ENCODE measurements at places on chromosomes 11 and 22. TPM values are rescaled to one million over a fixed set of nuclear protein-coding genes. Genes with fewer than 3 reads are reported as not detected.

Gene VEGFB
- 6.7 TPM for polyA plus RNA-seq

- no peak for DNase-seq
These were observed 25.5 kb upstream of the RFPL3 start for GRCh38 chr22:32331918-32332725.

DNA sequence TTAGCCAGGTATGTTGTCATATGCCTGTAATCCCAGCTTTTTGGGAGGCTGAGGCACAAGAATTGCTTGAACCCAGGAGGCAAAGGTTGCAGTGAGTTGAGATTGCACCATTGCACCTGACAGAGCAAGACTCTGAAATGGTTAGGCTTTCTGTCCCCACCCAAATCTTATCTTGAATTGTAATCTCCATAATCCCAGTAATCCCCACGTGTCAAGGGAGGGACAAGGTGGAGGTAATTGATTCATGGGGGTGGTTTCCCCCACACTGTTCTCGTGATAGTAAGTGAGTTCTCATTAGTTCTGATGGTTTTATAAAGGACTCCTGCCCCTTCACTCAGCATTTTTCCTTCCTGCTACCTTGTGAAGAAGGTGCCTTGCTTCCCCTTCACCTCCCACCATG, 37.6 kb upstream of the GLYAT start:
- DNase-seq: no peak

DNA sequence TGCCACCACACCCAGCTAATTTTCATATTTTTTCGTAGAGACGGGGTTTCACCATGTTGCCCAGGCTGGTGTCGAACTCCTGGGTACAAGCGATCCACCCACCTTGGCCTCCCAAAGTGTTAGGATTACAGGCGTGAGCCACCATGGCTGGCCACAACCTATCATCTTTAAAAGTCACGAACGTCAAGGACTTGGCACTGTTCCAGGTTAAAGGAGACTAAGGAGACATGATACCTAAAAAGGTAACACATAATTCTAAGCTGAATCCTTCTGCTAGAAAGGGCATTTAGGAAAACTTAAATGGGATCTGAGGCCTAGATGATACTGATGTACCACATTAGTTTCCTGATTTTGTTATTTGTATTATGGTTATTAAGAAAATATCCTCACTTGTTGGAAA, 43.3 kb upstream of the SYT9 start:
- DNase-seq: no peak

DNA sequence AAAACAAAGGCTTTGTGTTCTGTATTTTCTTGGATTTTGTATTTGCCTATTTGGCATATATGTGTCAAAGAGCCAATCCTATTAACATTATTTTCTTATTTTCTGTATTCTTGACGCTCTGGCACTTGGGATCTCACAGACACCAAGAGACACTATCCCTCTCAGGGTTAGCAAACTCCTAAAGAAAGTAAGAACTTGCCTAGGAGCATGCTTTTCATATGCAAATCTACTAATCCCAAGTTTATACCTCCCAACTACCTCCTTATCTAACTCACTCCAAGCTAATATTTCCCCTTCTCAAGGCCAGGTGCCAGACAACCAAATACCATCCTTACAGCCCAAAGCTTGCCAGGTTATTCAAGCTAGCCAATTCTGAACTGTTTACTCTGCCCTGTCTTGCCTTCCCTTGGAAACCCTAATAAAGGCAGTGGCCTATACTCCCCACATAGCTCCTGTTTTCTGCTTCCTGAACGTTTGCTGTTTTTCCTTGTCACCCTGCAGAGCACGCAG, 455.4 kb upstream of the ANO3 start:
- no peak for DNase-seq

Gene RBFOX2
- polyA plus RNA-seq: 1.9 TPM

DNA sequence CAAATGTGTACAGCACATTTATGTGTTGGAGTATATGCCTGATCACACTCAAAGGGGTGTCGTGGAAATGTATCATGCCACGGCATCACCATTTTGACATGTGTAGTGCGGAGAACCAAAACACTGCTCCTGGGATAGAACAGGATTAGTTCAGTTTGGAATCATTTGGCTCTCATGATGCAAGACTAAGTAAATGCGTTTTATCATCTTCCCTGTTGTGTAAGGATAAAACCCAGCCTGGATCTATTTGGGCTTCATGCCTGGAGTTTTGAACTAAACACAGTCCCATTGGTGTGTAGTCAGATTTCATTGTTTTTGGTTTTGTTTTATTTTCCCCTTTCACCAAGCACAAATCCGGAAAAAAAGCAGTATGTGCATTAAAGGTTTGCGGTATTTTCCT, 574.3 kb downstream of the NTM start:
- no peak for DNase-seq

DNA sequence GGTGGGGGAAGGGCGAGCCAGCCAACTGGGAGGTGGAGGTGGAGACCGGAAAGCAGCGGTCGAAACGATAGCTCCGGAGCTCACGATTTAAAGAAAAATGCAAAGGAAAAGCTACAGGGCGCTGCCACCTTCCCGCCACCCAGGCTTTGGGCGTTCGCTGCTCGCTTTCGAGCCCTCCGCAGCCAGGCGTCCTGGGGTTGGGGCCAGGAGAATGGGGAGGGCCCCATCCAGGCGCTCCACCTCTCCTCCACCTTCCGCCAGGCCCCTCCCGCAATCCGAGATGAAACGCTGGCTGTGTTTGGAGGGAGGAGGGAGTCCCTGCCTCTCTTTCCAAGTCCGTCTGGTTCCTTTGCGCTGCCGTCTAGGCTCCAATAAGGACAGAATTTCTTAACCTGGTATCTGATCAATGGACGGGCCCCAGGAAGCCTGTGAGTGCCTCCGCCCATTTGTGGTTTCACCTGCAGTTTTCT, 483 bp upstream of the ABTB2 start:
- no peak for DNase-seq

GRCh38 chr11:35045236-35045820, 93.6 kb upstream of the CD44 start:
- DNase-seq: peak; percentile 93

- no peak for DNase-seq
These were observed 50.7 kb downstream of the NAV2 start for GRCh38 chr11:19763330-19763729.

GRCh38 chr11:96287822-96288439, 55.1 kb downstream of the MAML2 start:
- no peak for DNase-seq

DNA sequence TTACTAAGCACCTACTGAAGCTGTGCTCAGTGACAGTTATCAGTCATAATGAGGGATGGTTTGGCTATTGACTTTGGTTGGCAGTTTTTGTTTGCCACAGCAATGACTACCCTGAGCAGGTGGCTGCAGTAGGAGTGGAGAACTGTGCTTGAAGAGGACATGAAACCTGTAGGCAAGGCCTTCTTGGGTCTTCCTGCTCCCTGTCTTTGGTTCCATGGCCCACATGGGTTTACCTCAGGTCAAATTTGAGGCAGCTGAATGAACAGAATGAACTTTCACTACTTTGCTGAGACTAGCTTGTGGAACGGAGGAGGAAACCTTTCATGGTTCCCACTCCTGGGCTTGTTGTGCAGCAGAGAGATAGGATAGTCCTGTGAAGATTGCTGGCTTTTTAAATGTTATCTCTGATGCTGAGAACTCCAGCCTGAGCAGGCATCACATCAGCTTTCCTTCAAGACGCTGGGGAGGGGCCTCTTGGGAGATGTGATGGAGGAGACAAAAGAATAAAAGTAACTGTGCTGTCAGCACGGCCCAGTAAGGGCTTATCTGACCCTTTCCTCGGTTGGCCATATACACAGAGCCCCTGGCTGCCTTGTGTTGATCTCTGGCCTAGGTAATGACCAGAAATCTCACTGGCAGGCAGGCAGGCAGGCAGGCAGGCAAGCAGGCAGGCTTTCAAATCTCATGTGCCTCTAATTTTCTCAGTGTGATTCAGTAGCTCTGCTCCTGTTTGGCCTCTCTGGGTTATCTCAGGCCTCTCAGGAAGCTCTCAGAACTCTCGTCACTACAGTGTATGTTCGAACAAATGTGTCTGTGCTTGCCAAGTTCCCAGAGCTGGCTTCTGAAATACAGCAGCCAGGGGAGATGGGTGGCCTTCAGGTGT, 12.0 kb downstream of the STIM1 start:
- DNase-seq: no peak
